ENCODE measurements at places on chromosomes 16 and 17. TPM values are rescaled to one million over a fixed set of nuclear protein-coding genes. Genes with fewer than 3 reads are reported as not detected.

- DNase-seq = no peak
- peaks cover 37% of the 10 kb centered on the region for H3K27me3 ChIP-seq
- H3K36me3 ChIP-seq = no peaks in the 10 kb centered on the region
- H3K27ac ChIP-seq = no peak overlapping the region
- H3K4me3 ChIP-seq = no peak overlapping the region
Measured at GRCh38 chr17:34156741-34157589, 98.1 kb upstream of the CCL2 start.

GRCh38 chr16:85881436-85881835, 17.5 kb upstream of the IRF8 start:
- no peaks in the 10 kb centered on the region for H3K4me1 ChIP-seq
- H3K27ac ChIP-seq = no peak overlapping the region
- no peak for DNase-seq
- no peak overlapping the region for H3K4me3 ChIP-seq
- peaks cover 18% of the 10 kb centered on the region for H3K27me3 ChIP-seq

GRCh38 chr17:39899215-39899614, 19.2 kb downstream of the GSDMB start:
- H3K27ac ChIP-seq = no peak overlapping the region
- peaks cover 10% of the 10 kb centered on the region for H3K36me3 ChIP-seq
- DNase-seq = no peak
- no peak overlapping the region for H3K4me3 ChIP-seq
- H3K27me3 ChIP-seq = no peaks in the 10 kb centered on the region

- peaks cover 3% of the 10 kb centered on the region for H3K27me3 ChIP-seq
- no peak overlapping the region for H3K4me3 ChIP-seq
- H3K27ac ChIP-seq = no peak overlapping the region
- no peak for DNase-seq
- H3K36me3 ChIP-seq = no peaks in the 10 kb centered on the region
Measured at GRCh38 chr16:58999762-59000161, 265.6 kb upstream of the GOT2 start.

- H3K27ac ChIP-seq = no peak overlapping the region
- H3K36me3 ChIP-seq = no peaks in the 10 kb centered on the region
- H3K27me3 ChIP-seq = no peaks in the 10 kb centered on the region
- H3K4me1 ChIP-seq = peaks cover 26% of the 10 kb centered on the region
- H3K4me3 ChIP-seq = no peak overlapping the region
Measured at GRCh38 chr17:61157246-61157886, 242.3 kb upstream of the TBX2 start.

DNA sequence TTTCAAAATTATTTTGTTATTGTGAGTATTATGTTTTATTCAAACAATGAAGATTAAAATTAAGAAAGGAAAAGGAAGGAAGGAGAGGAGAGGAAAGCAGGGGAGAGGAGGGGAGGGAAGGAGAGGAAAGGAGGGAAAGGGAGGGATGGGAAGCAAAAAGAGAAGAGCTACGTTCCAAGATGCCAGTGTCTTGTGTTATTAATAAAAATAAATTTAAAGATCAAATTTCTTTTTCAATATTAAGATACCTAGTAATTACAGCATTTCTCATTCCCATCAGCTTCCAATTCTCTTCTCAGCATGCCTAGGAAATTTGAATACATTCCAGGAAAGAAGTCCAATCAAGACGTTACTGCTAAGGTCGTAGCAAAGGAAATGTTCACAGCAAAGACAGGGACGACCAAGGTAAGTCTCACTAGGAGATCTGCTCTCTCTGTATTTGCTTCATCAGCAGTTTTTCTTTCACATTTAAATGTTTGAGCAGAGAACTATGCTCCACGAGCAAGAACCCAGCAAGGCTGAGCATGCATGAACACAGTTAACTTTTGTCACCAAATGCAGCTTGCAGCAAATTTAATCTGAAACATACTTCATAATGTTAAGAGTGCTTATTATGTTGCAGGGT, 63.3 kb upstream of the HLF start:
- peaks cover 13% of the 10 kb centered on the region for H3K27me3 ChIP-seq
- no peaks in the 10 kb centered on the region for H3K36me3 ChIP-seq
- DNase-seq = no peak
- no peaks in the 10 kb centered on the region for H3K4me1 ChIP-seq
- no peak overlapping the region for H3K4me3 ChIP-seq
- H3K27ac ChIP-seq = no peak overlapping the region

DNA sequence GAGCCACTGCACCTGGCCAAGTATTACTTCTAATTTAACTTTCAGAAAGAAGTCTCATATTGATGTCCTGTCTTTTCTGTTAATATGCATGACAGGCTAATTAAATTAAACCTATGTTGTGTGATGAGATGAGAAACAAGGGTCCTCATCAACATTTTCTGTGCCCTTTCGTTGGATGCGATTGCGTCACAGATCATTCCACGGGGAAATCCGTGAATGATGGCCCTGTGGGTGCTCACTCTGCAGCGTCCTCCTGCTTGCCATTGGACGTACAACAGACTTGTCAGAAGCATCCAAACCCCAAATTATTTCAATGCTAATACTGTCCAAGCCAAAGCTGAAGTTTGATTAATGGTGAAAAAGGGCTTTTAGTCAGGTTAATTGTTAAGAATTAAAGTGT, 197.0 kb downstream of the MRTFB start:
- no peak for DNase-seq
- H3K27ac ChIP-seq = no peak overlapping the region
- no peak overlapping the region for H3K4me3 ChIP-seq

The SAMD14 gene
- 0.30 TPM for total RNA-seq

The CRISPLD2 gene
- total RNA-seq = not detected

DNA sequence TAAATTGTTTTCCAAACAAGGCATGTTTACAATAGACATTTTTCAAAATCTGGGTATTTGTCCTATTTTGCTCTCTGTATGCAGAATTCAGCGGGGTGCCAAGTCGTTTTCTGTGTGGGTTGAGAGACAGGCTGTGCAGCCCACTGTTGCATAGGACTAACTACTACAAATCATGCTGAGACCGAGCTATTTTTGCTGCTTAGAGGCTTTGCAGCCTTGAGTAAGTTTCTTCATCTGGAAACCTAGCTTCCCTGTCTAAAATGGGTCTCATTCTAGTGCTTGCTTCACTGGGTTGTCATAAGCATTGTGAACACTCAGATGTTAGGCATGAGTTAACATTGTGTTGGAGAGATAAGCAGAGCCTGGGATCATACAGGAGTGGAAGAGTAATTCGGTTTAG, 1.3 kb downstream of the PRPSAP2 start:
- H3K27ac ChIP-seq = peak overlapping the region; percentile 76
- DNase-seq = no peak
- H3K27me3 ChIP-seq = no peaks in the 10 kb centered on the region
- peaks cover 62% of the 10 kb centered on the region for H3K4me1 ChIP-seq
- H3K4me3 ChIP-seq = peak overlapping the region; percentile 87

DNA sequence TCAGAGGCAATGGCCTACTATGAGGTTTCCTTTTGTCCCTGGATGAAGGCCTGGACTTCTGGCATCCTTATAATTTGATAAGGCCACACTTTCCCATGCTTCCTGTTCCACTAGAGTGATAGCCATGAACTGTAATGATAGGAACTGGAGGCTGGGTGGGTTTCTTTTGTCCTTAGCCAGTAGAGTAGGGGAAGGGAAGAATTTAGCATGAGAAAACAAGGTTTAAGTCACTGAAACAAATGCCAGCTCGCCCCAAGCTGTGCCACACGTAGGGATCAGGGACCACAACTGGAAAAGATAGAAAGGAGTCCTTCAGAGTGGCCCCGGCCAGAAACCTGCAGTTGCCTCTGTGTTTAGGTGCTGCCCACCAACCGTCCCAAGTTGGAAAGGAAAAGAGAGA, 80.9 kb upstream of the C17orf78 start:
- H3K36me3 ChIP-seq = peaks cover 12% of the 10 kb centered on the region
- peaks cover 3% of the 10 kb centered on the region for H3K4me1 ChIP-seq
- DNase-seq = no peak
- H3K4me3 ChIP-seq = no peak overlapping the region
- no peak overlapping the region for H3K27ac ChIP-seq

DNA sequence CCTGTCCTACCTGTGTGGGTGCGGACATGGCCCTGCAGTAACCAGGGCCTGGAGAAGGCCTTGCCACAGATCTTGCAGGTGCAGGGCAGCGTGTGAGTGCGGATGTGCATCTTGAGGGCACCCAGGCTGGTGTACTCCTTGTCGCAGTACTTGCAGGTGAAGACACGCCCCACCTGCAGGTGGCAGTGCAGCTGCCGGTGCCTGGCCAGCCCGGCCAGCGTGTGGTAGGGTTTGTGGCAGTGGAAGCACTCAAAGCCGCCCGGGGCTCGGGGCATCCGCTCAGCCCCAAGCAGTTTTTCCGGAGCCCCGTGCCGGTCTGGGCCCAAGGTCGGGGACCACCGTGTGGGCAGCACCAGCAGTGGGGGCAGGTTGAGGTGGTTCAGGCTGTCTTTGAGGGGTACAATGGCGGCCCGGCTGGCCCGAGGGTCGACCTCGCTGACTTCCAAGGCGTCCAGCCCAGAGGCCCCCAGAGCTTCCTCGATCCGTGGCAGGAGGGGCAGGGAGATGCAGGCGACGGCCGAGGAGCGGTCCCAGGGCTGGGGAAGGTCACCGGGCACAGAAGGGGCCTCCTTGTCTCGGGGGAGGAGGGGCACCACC, 5.1 kb downstream of the SNAI3 start:
- H3K36me3 ChIP-seq = peaks cover 4% of the 10 kb centered on the region
- H3K27ac ChIP-seq = peak overlapping the region; percentile 97
- no peaks in the 10 kb centered on the region for H3K27me3 ChIP-seq
- peaks cover 48% of the 10 kb centered on the region for H3K4me1 ChIP-seq
- peak overlapping the region; percentile 84 for H3K4me3 ChIP-seq
- DNase-seq = peak; percentile 55

DNA sequence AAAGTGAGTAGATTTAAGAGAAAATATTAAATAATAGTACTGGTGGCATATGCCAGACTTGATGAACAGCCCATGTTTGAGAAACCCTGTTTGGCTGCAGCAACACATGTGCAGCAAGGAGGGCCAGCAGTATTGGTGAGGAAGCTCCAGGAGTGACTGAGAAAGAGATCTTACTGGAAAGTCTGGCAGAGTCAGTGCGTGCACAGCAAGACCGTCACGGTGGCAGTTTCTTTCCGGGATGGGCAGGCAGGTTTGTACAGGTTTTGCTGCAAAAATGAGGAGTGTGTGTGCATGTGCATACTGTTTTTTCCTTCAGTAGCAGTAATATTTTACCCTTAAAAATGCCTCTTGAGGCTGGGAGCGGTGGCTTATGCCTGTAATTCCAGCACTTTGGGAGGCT, 41.4 kb downstream of the KSR1 start:
- H3K27ac ChIP-seq = no peak overlapping the region
- peaks cover 23% of the 10 kb centered on the region for H3K36me3 ChIP-seq
- peaks cover 20% of the 10 kb centered on the region for H3K4me1 ChIP-seq
- H3K27me3 ChIP-seq = no peaks in the 10 kb centered on the region
- no peak for DNase-seq
- H3K4me3 ChIP-seq = no peak overlapping the region

GRCh38 chr17:43907998-43908721, 824 bp upstream of the MPP2 start:
- no peaks in the 10 kb centered on the region for H3K27me3 ChIP-seq
- peaks cover 19% of the 10 kb centered on the region for H3K4me1 ChIP-seq
- H3K4me3 ChIP-seq = peak overlapping the region; percentile 99
- peak overlapping the region; percentile 53 for H3K27ac ChIP-seq

The TPPP3 gene
- total RNA-seq = not detected

DNA sequence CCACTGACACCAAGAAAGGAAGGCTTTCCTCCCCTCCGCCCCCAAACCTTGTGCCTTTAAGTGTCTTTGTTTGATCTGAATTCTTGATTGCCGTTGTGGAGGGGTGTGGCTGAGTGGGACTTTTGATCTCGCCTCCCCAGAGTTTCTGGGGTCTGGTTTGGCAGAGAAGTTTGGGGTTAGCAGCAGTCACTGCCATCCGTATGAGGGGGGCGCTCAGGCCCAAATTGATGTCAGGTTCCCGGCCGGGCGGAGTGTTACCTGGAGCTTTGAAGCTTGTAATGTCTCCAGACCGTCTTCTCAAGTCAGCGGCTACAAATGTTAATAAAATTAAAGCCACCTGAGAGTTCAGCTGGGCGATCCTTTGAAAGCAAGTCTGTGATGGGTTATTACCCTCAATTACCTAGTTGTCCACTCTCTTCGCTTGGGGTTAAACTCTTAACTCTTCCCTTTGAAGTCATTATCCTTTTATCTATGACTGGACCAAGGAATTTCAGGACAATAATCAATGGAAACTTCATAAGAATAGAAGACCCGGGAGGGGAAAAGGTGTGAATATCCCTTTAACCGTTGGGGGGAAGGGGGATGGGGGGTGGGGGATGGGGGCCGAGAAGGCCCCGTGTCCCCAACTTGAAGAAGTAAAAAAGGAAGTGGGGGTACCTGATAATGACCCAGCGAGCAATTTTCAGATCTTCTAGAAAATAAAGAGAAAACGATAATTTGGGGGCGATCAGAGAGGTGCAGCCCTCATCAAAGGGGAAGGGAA, 31.8 kb upstream of the AXIN2 start:
- H3K4me1 ChIP-seq = peaks cover 27% of the 10 kb centered on the region
- no peaks in the 10 kb centered on the region for H3K27me3 ChIP-seq
- H3K27ac ChIP-seq = no peak overlapping the region
- H3K4me3 ChIP-seq = peak overlapping the region; percentile 81
- no peaks in the 10 kb centered on the region for H3K36me3 ChIP-seq
